ENCODE measurements at places on chromosomes 6 and 20. TPM values are rescaled to one million over a fixed set of nuclear protein-coding genes. Genes with fewer than 3 reads are reported as not detected.

DNA sequence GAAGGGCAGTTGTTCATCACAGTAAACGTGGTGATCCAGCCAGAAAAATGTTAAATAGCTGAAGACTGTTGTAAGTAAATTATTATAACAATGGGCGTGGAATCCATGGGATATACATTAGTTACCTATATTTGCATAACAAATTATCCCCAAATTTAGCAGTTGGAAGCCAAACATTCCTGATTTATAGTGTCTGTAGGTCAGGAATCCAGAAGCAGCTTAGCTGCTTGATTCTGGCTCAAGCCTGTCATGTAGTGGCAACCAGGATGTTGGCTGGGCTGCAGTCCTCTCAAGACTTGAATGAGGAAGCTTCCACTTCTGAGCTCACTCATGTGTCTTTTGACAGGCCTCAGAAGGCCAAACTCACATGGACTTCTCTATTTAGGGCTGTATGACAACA is 6.9 kb upstream of the ADGRB3 start:
- peaks cover 9% of the 10 kb centered on the region for H3K27me3 ChIP-seq
- no peak overlapping the region for H3K4me3 ChIP-seq
- no peak overlapping the region for H3K27ac ChIP-seq
- no peak for DNase-seq
- H3K4me1 ChIP-seq, result no peaks in the 10 kb centered on the region
- no peaks in the 10 kb centered on the region for H3K36me3 ChIP-seq

GRCh38 chr6:89321131-89321970 is 6.3 kb upstream of the GABRR2 start:
- no peaks in the 10 kb centered on the region for H3K4me1 ChIP-seq
- no peaks in the 10 kb centered on the region for H3K27me3 ChIP-seq
- peaks cover 4% of the 10 kb centered on the region for H3K36me3 ChIP-seq

- peaks cover 10% of the 10 kb centered on the region for H3K4me1 ChIP-seq
- peaks cover 51% of the 10 kb centered on the region for H3K36me3 ChIP-seq
- H3K27ac ChIP-seq, result no peak overlapping the region
- DNase-seq, result no peak
Observed at GRCh38 chr20:31555203-31555775, 41.0 kb downstream of the HM13 start.

The XKR7 gene
- total RNA-seq, result not detected

- H3K27me3 ChIP-seq, result peaks cover 22% of the 10 kb centered on the region
- no peak for DNase-seq
- no peaks in the 10 kb centered on the region for H3K4me1 ChIP-seq
- H3K27ac ChIP-seq, result no peak overlapping the region
Observed at GRCh38 chr6:133871131-133871530, 17.8 kb upstream of the TCF21 start.

The PDE10A gene
- not detected for total RNA-seq

GRCh38 chr6:31585491-31585890 is 586 bp upstream of the LST1 start:
- H3K4me3 ChIP-seq, result peak overlapping the region; percentile 11
- DNase-seq, result peak; percentile 74
- no peaks in the 10 kb centered on the region for H3K27me3 ChIP-seq
- H3K36me3 ChIP-seq, result peaks cover 7% of the 10 kb centered on the region
- H3K4me1 ChIP-seq, result peaks cover 62% of the 10 kb centered on the region

DNA sequence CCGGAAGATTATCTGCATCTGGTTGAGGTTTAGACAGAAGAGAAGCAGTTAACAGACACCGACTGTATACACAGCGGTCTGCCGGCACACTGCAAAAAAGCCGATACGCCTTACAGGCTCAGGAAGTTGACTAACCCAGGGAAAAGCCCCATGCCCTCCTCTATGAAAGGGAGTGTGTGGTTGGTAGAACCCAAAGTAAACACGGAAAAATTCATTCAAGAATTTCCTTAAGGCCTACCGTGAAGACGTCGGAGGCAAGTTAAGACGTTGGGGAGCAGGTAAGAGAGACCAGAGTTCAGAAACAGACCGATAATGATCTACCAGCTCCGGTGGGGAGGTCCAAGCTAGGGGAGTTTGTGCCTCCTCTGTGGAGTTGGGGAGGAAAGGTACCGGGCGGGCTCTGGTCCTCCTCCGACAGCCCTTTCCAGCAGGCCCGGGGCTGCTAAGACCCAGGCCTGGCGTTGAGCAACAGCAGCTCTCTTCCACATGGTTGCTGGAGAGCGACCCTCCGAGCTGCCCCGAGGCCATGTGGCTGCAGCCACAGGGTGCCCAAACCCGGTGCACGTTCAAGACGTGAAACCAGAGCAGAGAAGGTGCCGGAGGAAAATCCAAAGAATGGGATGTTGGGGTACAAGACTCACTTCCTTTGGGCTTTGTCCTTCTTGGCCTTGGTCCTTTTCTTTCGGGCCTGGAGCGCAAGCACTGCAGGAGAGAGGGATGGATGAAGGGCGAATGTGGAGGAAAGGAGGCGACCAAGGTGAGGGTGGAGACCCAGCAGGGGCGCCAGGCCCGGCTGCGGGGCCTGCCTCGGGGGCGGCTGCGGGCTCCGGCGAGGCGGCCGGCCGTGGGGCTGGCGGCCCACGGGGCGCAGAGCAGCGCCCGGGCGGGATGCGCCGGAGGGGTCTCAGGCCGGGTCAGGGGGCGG is 809 bp downstream of the SRPK1 start:
- peak; percentile 73 for DNase-seq
- peak overlapping the region; percentile 97 for H3K27ac ChIP-seq
- peaks cover 42% of the 10 kb centered on the region for H3K4me1 ChIP-seq
- peak overlapping the region; percentile 92 for H3K4me3 ChIP-seq
- H3K27me3 ChIP-seq, result no peaks in the 10 kb centered on the region

The EPHA7 gene
- total RNA-seq, result not detected

The LGSN gene
- not detected for total RNA-seq

DNA sequence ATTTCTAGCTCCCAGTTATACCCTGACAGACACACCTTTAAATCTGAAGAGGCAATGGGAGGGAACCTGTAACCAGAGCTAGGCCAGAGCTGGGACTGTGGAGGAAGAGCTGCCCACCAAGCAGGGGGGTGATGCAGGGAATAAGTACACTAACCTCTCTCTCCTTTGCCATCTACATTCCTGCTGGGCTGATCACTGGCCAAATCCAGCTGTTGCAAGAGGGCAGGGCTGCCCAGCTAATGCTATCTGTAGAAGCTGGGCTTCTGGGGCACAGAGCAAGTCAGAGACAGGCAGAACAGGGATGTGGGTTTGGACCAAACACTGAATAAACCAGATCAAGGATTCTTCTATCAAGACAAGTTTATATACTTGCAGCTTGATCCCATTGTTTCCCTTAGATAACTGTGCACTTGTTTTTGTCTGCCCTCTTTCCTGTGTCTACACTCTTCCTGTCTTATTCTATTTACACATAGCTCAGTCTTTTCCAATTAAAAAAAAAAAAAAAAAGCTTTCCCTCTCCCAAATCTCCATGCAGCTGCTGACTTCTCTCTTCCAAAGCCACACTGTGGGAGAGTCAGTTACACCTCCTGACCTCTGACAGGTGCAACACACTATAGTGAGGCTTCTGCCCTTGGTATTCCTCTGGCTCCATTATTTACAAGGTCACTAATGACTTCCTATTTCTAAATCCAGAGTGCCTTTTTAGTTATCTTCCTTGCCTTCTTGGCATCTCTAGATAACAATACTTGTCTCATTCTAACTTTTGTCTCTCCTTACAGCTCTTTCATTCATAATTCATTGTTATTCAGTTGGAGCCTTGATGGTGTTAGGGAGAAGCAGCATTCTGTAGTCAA is 43.7 kb downstream of the TRIM38 start:
- peaks cover 3% of the 10 kb centered on the region for H3K4me1 ChIP-seq
- H3K4me3 ChIP-seq, result no peak overlapping the region
- no peak for DNase-seq

The MRPL14 gene
- 29.5 TPM for total RNA-seq

DNA sequence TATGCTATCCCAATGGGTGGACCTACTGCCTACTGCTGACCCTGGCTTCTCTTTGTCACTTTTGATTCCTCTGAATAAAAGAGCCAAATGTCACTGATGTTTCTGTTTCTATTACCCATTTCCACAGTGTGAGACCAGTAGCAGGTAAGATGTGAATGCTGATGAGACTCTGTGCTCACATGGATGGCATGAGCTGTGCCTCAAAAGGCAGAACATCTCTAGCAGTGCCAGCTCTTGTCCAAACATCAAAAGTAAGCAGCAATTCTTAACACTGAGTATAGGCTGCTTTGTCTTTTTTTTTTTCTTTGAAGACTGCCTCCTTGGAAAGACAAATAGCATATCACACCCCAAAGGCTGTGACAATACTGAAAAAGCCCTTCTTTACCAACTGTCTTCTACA is 459.2 kb upstream of the RUNX2 start:
- H3K4me1 ChIP-seq, result peaks cover 16% of the 10 kb centered on the region
- H3K27ac ChIP-seq, result no peak overlapping the region
- no peaks in the 10 kb centered on the region for H3K27me3 ChIP-seq

DNA sequence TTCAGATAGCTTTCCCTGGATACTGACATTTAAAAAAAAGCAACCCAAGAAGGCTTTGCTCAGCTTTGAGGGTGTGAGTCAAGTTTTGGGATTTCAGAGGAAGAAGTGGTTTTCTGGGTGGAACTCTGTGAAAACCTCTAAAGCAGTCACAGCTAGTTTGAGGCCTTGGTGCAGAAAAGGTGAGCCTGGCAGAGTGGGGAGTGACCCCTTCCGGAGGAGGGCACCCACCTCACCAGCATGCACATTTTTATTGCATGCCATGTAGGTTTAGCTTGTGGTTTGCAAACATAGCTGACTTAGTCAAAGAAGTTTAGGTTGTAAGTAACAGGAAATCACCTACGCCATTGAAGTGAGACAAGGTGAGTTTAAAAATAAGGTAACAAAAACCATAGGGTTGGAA is 146.8 kb upstream of the PMEPA1 start:
- no peak overlapping the region for H3K27ac ChIP-seq
- H3K36me3 ChIP-seq, result no peaks in the 10 kb centered on the region
- H3K4me3 ChIP-seq, result no peak overlapping the region
- H3K4me1 ChIP-seq, result peaks cover 15% of the 10 kb centered on the region

The FOXQ1 gene
- total RNA-seq, result not detected

GRCh38 chr6:27785294-27785693 is 126.9 kb downstream of the OR2B2 start:
- no peak for DNase-seq
- H3K27ac ChIP-seq, result no peak overlapping the region
- peaks cover 17% of the 10 kb centered on the region for H3K27me3 ChIP-seq
- H3K4me3 ChIP-seq, result no peak overlapping the region

GRCh38 chr6:29107758-29108157 is at the start of gene OR2J3:
Gene OR2J3 (plus strand): TSS chr6:29108058. CDS start chr6:29111891, 3,833 bp downstream.
- no peak within 1 kb of the TSS for H3K4me3 ChIP-seq
- H3K27me3 ChIP-seq, result peaks cover 37% of the 10 kb centered on the region
- no peak within 1 kb of the TSS for H3K27ac ChIP-seq
- H3K36me3 ChIP-seq, result no peaks in the 10 kb centered on the region
